SK-N-SH treated with all-trans-retinoic acid at 6 μM for 48 hours (cell line): ENCODE measurements at places on chromosomes 5 and 9.

DNA sequence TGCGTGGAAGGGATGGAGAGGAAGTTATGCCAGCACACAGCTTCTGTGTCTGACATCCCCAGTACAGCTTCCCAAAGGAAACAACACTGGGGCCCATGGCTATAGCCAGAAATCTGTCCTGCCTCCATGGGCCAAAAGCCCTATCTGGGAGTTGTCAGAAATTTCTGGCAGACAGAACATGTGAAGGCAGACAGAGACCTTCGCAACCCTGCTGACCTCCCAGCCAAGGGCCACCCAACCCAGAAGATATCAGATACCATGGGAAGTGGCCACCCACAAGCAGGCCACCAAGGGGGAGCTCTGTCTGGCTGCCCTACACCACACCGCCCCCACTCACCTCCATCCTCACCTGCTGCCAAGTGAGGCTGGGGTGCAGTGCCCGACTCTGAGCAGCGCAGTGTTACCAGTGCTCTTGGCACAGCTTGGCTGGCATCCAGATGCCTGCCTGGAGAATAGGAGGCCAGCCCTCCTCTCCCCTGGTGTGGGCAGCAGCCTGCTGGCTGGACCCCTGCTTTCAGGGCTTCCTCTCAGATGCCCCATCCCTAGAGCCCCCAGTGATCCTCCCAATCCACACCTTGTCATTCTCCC is 61.6 kb upstream of the NEURL1B start:
- ATAC-seq: no peak

DNA sequence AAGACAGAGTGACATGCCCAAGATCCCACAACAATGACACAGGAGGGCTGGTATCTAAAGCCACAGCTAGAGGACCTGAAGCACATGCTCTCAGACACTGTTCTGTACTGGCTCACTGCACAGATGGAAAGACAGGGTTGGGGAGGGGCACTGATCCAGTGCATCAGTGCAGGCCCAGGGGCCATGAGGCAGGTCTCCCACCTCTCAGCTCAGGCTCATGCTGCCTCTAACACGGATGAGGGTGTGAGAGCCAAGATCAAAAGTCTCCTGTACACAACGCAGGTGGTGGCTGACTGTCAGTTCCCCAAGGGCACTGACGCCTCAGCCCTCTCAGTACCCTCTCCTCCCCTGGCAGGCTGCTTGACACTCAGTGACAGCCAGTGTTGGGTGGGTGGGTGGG is 10.9 kb downstream of the RAPGEF1 start:
- ATAC-seq: no peak

GRCh38 chr5:158236511-158237335 is 377.8 kb upstream of the CLINT1 start:
- no peak for ATAC-seq

GRCh38 chr5:9852671-9853070 is 222.5 kb upstream of the TAS2R1 start:
- ATAC-seq: no peak

- no peak for ATAC-seq
Measured at GRCh38 chr9:68540712-68541535, at the start of gene TMEM252. TSS of gene TMEM252 (minus strand) at chr9:68540883. CDS start at chr9:68540814, 69 bp downstream.

GRCh38 chr9:81841333-81841732 is 86.9 kb upstream of the SPATA31D4 start:
- no peak for ATAC-seq

DNA sequence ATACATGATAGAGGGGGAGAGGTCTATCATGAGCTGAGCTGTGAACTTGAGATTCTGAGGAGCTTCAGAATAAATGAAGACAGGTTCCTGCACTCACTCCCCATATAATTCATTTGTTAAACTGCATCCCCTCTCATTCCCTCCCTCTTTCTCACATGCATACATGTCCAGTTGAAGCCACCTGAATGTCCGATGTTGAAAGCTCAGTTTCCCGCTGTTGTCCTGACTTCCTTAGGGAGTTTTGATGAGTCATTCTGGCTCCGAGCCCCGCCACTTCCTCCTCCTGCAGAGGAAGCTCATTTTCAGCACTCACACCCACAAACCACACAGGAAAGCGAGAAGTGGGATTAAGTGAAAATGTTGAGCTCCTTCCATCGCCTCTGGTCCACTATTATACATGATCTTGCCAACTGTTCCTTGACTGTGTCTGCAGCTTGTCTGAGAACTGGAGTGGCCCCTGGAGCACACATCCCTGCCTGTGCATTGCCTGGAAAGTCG is 121.2 kb downstream of the CEMIP2 start:
- peak; percentile 58 for ATAC-seq

- ATAC-seq: peak; percentile 65
Measured at GRCh38 chr9:123928533-123929176, 1.3 kb downstream of the DENND1A start.

DNA sequence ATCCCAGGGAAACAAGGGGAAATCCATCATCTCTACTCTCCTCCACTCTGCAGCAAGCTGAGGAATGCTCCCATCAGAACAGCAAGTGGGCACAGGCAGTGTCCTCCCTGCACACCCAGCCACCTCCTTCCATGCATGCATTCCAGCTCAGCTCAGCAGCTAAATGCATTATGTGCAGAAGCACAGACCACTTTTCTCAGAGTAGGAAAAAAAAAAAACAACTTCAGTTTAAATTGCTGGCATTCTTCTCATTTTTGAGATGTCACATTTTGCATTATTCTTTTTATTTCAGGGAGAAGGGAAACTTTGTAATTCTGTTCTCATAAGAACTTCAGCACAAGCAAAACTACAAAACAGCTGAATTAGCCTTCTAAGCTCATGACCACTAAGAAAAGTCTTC is 312.2 kb downstream of the SEMA5A start:
- ATAC-seq: peak; percentile 92

DNA sequence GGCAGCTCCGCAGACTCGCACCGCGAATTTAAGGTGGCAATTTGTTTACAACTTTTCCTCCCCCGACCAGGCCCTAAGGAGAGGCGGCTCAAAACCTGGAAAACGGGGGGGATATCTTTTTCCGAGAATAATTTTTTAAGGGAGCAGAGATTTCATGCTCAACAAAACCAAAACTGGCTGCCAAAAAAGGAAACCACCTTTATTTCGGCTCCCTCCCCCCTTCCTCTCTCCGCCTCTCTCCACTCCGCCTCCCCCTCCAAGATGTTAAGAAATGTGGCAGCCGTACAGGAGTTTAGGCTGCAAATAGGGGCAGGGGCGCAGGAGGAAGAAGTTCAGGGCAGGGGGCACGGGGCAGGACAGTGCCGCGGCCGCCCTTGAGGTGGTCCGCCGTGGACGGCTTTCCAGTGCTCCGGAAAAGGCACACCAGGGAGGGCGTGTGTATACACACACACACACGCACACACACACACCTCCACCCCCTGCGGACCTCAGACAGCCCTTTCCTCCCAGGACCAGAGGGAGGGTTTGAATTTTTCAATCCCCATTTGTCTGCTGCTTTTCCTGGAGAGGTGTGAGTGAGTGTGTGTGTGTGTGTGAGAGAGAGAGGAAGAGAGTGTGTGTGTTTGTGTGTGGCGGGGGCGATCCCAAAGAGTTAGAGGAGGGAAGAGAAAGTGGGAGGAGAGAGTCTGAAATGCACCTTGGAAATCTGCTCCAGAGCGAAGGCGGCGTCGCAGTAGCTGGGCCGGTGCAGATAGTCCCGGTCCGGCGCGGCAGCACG is 9.1 kb downstream of the PTCH1 start:
- ATAC-seq: peak; percentile 3
